Cardiac ventricle fibroblast (primary cell): ENCODE measurements at places on chromosomes 11 and 22. TPM values are rescaled to one million over a fixed set of nuclear protein-coding genes. Genes with fewer than 3 reads are reported as not detected.

Gene SMIM35
- not detected in 2 replicates for total RNA-seq

Gene RBMXL2
- not detected in 2 replicates for total RNA-seq

Gene GNAZ
- 0.06 and 0.20 TPM in 2 replicates for total RNA-seq

Gene ELFN2
- 0.59 and 3.8 TPM in 2 replicates for total RNA-seq

Gene DEFB131B
- not detected in 2 replicates for total RNA-seq

Gene PIH1D2
- total RNA-seq, result 0.87 and 1.8 TPM in 2 replicates

Gene SWAP70
- total RNA-seq, result 16.3 and 17.3 TPM in 2 replicates

Gene PGM2L1
- total RNA-seq, result 0.75 and 1.5 TPM in 2 replicates

Gene RHOD
- 24.7 and 34.1 TPM in 2 replicates for total RNA-seq

Gene BBS1
- total RNA-seq, result 39.4 and 49.4 TPM in 2 replicates

Gene BTBD18
- total RNA-seq, result not detected in 2 replicates

Gene FOLH1
- total RNA-seq, result not detected in 2 replicates

Gene FADS3
- total RNA-seq, result 66.8 and 89.6 TPM in 2 replicates

Gene OR8D4
- total RNA-seq, result not detected in 2 replicates

Gene CD82
- 21.7 and 30.7 TPM in 2 replicates for total RNA-seq

Gene PNPLA2
- total RNA-seq, result 51.4 and 52.8 TPM in 2 replicates

Gene MMP8
- total RNA-seq, result not detected in 2 replicates

Gene C11orf16
- not detected in 2 replicates for total RNA-seq

Gene FAM76B
- total RNA-seq, result 8.0 and 9.0 TPM in 2 replicates

Gene WNT11
- total RNA-seq, result 1.4 and 1.7 TPM in 2 replicates
